ENCODE measurements at places on chromosomes 5 and 9. TPM values are rescaled to one million over a fixed set of nuclear protein-coding genes. Genes with fewer than 3 reads are reported as not detected.

The IL5 gene
- polyA plus RNA-seq: not detected

The IL3 gene
- polyA plus RNA-seq: not detected

GRCh38 chr9:84659313-84659712 lies 10.2 kb upstream of the NTRK2 start:
- DNase-seq: no peak

The PCDHGB5 gene
- polyA plus RNA-seq: 1.1 TPM

DNA sequence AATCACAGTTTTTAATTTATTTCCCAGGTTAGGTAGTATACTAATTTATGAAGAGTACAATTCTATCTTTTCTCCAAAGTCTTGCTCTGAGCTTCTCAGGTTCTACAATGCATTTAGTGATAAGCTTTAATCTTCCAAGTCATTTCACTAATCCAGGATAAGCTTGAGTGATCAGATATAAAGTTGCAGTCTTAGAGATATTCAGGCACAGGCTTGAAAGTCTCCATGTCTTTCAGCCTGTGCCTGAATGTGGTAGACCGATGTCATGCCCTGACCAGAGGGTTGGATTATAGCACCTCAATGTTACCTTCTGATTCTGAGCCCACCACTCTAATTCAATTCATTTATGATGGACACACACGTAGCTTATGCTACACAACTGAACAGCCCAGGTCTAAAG lies 3.2 kb downstream of the CRHBP start:
- DNase-seq: no peak

DNA sequence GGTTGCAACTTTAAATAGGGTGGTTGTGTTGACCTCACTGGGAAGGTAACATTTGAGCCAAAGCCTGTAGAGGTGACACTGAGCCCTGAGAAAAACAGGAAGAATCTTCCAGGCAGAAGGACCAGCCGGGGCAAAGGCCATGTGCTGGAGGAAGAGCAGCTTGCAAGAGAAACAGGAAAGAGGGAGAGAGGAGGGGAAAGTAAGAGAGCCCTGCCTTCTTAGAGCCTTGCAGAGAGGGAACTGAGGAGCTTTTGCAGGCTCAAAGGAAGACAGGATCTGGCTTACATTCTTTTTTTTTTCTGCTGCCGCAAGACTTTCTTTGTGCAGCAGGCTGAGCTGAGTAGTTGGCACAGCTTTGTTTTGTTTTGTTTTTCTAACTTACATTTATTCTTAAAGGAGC lies 17.4 kb downstream of the C9orf153 start:
- DNase-seq: no peak

DNA sequence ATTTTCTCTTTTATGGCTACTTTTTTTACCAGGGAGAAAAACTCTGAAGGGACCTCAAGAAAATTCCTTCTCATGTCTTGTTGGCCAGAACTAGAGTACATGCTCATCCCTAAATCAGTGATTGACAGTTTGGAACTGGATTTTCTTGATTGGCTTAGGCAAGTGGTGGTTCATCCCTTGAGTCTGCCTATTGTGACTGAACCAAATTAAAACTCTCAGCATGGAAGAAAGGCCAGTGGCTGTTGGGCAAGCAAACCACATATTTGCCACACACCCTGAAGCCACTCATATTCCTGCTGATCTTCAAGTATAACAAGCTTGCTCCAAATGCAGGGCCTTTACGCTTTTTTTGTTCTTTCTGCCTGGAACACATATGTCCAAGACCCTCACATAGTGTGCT lies 7.2 kb upstream of the HOMER1 start:
- no peak for DNase-seq

The ABLIM3 gene
- 2.7 TPM for polyA plus RNA-seq

The PDE8B gene
- 2.9 TPM for polyA plus RNA-seq

DNA sequence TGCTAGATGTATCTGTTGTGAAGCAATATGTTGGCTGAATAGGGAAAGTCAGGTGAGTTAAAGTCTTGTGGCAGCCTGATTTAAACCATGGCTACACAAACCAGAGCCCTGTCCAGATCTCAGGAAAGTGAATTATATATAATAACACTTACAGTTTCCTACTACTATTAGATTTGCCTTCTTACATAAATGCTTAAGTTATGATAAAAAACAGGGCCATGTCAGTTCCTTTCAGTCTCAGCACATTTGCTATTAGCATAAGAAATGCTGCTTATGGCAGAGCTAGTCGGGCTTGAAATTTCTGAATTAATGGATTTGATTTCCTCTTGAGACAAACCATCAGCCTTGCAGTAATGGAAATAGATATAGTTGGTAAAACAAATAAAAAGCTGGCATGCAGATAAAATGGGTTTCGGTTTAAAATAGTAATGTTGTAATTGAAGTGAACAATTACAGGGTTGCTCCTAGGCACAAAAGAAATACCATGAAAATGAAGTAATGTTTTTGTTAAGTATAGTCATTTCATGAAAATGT lies 664.2 kb upstream of the ZNF608 start:
- DNase-seq: no peak

The SLC1A1 gene
- polyA plus RNA-seq: 3.1 TPM

GRCh38 chr5:134174841-134175839 lies 1.6 kb downstream of the SKP1 start:
- DNase-seq: no peak

The SLC31A1 gene
- polyA plus RNA-seq: 6.7 TPM

GRCh38 chr9:88605512-88606362 lies 70.8 kb downstream of the NXNL2 start:
- no peak for DNase-seq

DNA sequence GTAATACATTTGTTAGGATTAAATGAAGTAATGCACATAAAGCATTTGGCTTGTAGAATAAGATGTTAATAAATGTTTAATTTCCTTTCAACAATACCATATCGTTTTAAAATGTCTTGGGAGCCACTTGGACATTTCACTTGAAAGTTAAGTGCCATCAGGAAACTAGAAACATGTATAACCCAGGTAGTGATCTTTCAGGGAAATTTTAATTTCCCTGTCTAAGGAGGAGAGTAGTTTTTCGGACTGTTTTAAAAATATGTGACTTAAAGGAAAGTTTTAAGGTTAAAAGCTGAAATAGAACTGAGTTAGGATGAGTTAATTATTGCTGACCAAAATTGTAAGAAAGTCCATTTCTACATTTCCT lies 18.0 kb downstream of the CDC42SE2 start:
- DNase-seq: no peak

- DNase-seq: no peak
These were observed 27.5 kb downstream of the ADRB2 start for GRCh38 chr5:148853868-148854267.

The TUT7 gene
- polyA plus RNA-seq: 12.1 TPM

- no peak for DNase-seq
These were observed 275.5 kb downstream of the ARHGEF28 start for GRCh38 chr5:73901455-73901854.

The BASP1 gene
- 2.6 TPM for polyA plus RNA-seq

DNA sequence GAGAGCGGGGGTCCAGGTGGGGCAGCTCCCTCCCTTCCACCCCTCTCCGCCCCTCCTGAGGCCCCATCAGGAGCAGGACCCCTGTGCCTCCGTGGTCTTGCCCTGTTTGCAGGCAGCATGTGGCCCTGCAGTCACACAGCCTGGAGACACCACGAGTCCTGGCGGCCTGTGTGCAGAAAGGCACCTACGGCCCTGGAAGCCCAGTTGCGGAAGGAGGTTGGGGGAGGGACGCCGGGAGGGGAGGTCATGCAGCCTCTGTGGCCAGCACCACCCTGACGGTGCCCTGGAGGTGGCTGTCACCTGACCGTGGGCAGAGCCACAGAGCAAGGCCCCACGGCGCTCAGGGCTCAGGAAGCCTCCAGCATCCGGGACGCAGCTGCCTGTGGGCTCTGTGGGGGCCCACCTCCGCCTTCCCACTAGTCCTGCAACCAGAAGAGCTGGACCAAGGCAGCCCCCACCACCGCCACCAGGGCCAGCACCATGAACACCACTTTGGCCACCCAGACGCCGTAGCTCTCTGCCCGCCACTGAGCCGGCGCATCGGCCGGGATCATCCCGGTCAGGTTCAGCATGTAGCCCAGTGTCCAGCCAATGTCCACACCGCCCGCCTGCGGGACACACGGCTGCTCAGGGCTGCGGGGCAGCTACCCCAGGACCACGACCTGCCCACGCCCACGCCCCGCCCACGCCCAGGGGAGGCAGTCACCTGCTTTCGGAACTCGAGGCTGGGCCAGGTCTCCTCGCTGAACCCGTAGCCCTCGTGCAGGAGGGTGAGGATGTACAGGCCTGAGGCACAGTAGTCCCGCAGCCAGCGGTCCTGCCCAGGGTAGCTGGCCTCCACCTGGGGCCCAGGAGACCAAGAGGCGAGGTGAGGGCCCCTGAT lies 6.4 kb downstream of the ENTPD8 start:
- DNase-seq: no peak

The PCDHB10 gene
- polyA plus RNA-seq: 0.30 TPM

- no peak for DNase-seq
These were observed 47.7 kb downstream of the MVB12B start for GRCh38 chr9:126374366-126374781.

DNA sequence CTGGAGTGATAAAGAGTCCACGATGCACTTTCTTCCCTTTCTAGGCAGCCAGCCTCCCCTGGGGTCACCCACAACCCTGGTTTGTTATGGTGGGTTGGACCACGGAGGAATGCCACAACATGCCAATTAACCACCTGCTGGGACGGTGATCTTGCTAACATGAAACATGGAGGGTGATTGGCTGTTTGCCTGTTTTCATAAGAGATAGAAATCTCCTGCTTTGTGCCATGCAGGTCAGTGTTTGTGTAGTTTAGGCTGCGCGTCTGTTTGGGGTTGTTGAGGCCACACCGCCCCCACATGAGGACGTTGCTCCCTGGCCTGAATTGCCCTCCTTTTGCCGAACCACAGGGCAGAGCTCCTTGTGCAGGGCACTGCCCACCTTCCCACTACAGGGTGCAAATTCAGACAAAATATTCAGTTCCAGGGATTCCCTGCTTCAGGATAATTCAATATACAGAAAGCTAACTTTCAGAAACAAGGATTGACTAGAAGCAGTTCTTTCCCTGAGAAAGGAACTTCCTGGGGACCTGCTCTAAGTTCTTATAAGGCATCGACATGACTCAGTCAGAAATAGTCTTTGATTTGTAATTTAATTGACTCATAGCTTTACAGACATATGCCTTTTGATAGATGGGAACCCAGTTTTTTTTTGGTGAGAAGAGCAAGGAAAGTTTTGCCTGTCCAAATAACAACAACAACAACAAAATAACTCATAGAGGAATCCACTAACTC lies 427.6 kb downstream of the GADD45G start:
- no peak for DNase-seq

The PCSK5 gene
- 1.5 TPM for polyA plus RNA-seq

GRCh38 chr5:87787625-87788256 lies 375.0 kb upstream of the CCNH start:
- no peak for DNase-seq

The ANKH gene
- polyA plus RNA-seq: 36.0 TPM

The PITX1 gene
- 0.12 TPM for polyA plus RNA-seq

The DELE1 gene
- 45.6 TPM for polyA plus RNA-seq

GRCh38 chr9:81266086-81266485 lies 423.3 kb downstream of the TLE1 start:
- no peak for DNase-seq

GRCh38 chr9:81976351-81976750 lies 12.2 kb upstream of the SPATA31D1 start:
- no peak for DNase-seq

DNA sequence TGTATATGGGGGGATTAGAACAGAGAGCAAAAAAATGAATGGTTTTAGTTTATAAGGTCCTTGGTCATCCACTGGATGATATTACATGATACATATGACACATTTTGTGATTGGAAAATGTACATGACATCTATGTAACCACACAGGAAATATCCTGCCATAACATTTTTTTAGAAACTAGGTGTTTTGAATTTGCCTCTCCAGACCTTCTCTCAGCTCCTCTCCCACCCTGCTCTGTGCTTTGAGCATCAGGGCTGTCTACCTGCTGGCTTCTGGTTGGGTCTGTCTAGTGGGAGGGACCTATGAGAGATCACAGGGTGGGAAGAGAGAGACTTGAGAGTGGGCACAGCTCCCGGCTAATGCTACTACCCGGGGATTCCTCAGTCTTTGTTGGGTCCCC lies 24.4 kb downstream of the AKNA start:
- DNase-seq: no peak

GRCh38 chr5:34598177-34598794 lies 57.8 kb upstream of the RAI14 start:
- DNase-seq: no peak

DNA sequence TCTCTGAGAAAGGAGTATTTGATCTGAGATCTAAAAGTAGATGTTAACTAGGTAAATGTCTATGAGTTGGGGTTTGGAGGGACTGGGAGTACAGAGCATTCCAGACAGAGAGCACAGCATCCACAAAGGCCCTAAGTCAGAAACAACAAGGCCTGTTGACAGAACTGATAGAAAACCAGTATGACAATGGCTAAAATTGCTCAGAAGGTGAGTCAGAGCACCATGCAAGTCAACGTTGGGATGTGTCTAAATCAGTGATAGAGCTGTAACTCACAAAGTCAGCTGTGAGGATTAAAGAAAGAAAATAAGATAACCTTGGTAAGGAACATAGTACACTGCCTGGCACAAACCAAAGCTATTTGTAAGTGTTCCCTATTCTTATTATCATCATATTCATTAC lies 124.0 kb downstream of the CETN3 start:
- DNase-seq: no peak

The PRSS3 gene
- 986 TPM for polyA plus RNA-seq

DNA sequence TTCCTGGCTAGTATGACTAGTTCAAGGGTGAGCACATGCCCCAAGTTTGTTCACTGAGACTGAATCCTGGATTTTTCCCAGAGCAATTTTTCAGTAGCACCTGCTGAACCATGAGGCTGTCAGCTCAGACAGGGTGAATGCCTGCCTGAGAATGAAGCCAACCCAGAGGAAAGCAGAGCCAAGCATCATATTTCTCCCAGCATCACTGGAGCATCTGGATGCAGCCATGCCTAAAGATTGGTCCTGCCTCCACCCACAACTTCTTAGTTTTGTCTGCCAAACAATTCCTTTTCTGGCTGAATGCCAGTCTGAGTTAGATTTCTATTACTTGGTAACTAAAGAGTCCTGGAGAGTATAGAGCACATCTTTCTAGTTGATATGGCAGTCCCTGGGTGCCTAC lies 343.6 kb downstream of the CSNK1G3 start:
- no peak for DNase-seq

The SHLD3 gene
- polyA plus RNA-seq: 2.3 TPM

GRCh38 chr5:150783422-150783928 lies 4.9 kb downstream of the SMIM3 start:
- peak; percentile 72 for DNase-seq

DNA sequence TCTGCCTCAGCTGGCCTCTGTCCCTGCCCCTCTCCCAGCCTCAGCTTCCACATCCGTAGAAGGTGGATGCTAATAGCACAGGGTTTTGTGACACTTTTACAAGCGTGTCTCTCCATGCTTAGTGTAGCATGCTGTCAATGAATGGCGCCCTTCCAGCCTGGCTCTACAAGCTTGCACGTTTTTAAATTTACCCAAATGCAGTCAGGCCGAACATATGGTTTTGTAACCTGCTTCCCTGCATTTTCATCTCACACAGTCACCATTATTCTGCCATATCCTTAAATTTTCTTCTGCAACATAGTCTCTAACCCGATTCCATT lies 28.8 kb downstream of the FAM163B start:
- no peak for DNase-seq

All from pancreas (tissue), 10 donors.